ENCODE measurements at places on chromosomes 12 and 14. TPM values are rescaled to one million over a fixed set of nuclear protein-coding genes. Genes with fewer than 3 reads are reported as not detected.

The REP15 gene
- 8.2 TPM for total RNA-seq

DNA sequence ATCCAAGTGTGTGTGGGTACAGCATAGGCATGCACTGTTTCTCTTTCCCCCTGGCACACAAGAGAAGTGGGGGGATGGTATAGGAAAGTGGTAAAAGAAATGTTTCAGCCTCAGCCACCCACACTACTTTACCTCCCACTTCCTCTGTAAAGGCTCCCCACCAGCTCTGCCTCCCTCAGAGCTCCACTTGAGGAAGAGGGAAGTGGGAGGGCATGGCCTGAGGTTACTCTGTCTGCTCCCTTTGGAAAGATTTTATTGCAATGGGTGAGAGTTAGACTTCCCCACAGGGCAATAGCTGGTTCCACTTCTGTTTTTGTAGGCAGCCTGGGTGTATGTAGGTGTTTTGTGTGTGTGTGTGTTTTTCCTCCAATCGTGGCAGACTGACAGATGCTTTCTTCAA lies 145.3 kb downstream of the SSPN start:
- DNase-seq = no peak

GRCh38 chr12:27290501-27291168 lies 42.0 kb upstream of the BMAL2 start:
- no peak for DNase-seq

DNA sequence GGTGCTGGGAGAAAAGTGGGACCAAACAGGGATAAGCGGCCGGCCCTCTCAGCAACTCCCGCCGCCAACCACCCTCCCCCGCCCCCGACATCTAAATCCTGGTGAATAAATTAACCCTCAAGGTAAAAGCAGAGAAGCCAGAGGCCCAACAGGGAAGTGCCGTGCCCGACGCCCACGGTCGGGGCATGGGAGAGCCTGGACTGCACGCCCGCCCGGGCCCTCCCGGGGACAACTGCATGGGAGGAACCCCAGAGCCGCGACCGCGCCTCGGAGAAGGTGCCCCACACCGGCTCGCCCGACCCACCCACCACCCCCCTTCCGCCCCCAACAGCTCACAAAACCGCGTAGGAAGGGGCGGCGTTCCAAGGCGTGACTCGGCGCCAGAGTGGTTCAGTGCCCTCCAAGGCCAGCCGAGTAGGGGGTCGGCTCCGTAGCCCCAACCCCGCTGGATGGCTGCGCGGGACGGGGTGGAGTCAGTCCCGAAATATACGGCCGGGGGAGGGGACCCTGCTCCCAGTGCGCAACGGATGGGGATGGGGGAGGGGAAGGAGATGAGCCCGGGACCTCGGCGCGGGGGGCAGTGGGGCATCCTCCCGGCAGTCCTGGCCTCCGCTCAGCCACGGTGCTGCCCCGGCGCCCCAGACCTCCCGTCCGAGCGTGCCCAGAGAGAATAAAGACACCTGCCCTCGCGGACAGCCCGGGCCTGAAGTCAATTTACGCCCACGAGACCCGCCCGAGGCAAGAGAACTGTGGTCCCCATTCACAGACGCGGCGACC lies 732 bp downstream of the SLC25A29 start:
- peak; percentile 76 for DNase-seq

GRCh38 chr14:94689218-94689984 lies 77.2 kb downstream of the SERPINA3 start:
- peak; percentile 82 for DNase-seq

- DNase-seq = no peak
Measured at GRCh38 chr12:80186727-80187217, 87.4 kb downstream of the OTOGL start.

GRCh38 chr12:79000501-79000900 lies 135.9 kb downstream of the SYT1 start:
- no peak for DNase-seq

GRCh38 chr12:91194500-91194899 lies 11.9 kb upstream of the DCN start:
- no peak for DNase-seq
